ENCODE measurements at places on chromosomes 7 and 10.

DNA sequence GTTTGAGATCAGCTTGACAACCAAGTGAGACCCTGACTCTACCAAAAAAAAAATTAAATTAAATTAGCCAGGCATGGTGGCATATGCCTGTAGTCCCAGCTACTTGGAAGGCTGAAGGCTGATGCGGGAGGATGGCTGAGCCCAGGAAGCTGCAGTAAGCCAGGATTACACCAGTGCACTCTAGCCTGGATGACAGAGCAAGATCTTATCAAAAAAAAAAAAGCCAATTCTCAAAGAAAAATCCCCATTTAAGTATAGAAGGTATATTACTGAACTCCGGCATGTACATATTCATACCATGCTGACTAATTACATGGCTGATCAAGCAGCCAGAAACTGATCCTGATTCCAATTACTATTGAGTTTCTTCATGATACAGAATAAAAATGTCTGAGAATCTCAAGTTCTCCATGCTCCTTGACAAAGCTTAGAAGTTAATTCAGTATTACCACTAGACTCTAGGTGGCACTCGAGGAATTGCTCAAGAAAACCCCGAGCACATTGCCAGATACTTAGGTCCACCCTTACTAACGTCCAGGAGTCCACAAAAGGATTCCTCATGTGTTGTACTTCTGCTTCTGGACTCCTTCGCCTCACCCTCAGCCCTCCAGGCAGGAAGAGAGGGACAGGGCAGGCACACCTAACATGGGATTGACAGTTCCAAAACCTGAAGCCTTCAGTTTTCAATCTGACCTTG is 148.9 kb downstream of the PARD3 start:
- DNase-seq: peak; percentile 61

- DNase-seq: no peak
Measured at GRCh38 chr7:121887634-121888033, 14.7 kb downstream of the PTPRZ1 start.

- peak; percentile 21 for DNase-seq
Measured at GRCh38 chr7:32381024-32381601, 109.1 kb downstream of the LSM5 start.

- no peak for DNase-seq
Measured at GRCh38 chr10:94052866-94053791, 59.4 kb downstream of the PLCE1 start.

DNA sequence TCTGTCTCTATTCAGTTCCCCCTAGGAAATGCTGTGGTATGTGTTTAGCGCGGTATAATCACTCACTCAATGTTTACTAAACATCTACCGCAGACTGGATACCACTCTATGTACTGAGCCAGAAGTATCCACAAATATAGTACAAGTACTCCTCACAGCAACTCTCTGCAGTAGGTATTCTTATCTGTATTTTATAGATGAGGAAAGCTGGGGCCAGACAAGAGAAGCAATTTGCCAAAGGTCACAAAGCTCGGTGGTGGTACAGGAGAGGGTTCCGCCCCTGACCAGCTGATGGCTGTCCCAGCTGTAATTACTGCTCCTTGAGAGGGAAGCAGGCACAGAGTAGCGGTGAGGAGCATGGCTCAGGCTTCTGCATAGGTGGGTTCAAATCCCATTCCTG is 184.1 kb downstream of the DOCK4 start:
- no peak for DNase-seq

GRCh38 chr7:35694161-35694783 is 663 bp downstream of the HERPUD2 start:
- peak; percentile 37 for DNase-seq

DNA sequence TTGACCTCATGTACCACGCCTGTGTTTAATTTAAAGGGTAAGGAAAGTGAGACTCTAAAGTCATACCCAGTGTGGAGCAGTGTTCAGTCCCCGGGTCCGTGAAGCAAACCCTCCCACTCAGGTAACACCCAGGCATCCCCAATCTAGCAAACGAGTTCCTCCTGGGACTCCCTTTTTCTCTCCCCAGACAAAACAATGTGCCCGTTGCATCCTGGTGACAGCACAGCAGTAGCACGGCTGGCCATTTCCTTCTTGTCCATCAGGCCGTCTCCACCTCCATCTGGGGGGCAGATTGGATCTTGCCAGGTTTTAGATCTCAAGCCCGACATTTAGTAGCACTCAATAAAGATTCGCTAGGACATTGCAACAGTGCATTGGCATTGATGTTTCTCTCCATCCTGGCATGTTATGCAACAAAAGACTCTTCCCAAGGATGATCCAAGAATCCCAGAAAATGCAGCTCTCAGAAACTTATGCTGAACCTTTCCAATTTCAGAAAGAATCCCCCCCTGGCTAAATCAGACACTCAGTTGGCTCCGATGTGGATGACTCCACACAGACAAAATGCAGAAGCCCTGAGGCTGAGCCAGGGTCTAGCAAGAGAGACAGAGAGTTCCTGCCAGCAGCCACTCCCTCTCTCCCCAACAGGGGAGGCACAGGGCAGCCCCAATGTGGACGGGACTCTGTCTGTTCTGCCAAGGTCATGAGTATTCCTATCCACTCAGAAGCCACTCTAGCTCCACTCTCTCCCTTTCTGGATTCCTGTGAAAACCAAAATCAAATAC is 274.5 kb upstream of the MGMT start:
- no peak for DNase-seq

DNA sequence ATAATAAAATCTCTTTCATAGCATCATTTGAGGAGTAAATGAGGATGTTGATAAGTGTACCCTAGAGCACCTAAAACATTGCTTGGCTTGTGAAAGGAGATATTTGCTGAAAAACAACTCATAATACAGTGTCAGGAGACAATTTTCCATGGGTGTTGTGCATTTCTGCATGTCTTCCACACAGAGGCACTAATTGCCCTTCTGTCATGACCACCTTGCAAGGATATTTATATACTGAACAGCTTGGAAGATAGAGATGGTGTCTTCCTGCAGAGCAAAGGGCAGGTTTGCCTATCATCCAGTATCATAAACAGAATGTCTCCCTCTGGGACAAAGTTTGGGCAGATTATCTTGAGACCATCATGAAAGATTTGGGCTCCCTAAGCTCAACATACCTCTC is 495.2 kb upstream of the LRRN3 start:
- no peak for DNase-seq

DNA sequence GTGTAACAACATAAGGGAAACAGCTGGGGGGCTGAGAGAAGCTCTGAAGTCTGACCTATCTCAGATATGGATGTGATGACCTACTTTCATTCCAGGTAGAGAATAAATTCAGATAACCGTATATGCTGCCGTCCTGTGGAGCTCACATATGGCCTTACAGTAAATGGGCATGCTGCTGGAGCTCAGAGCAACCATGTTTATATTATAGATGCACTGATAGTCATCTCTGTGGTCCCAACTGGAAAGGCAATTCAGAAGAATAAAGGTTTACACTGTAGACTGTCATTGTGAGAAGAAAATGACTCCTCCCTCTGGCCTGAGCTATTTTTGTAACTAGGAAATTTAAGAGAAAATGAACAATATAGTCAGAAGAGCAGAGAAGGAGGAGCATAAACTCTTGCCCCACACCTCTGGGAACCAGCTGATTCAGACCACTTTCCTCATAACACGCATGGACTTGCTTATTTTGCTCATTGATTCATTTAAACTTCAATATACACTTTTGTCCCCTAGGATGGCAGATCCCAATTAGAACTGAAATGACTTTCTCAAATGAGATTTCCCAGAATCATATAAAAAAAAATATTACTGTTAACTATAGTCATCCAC is 69.9 kb upstream of the NXPH1 start:
- DNase-seq: no peak

DNA sequence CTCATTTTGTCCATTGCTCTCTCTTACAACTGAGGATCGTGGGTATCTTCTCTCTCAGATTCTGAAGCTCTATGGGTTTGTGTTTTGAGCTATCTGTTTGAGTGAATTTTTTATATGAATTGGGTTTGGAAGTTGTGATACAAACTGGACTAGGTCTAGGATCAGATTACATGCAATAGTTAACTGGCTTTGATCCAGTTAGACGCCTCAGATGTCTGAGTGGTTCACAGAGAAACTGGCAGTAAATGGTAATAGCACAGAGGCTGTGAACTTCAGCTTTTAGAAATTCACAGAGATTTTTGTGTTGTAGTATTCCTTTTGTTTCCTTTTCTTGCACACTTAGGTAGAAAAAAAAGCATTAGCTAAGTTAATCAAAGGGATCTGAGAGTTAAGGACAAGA is 12.7 kb upstream of the DNMBP start:
- no peak for DNase-seq

DNA sequence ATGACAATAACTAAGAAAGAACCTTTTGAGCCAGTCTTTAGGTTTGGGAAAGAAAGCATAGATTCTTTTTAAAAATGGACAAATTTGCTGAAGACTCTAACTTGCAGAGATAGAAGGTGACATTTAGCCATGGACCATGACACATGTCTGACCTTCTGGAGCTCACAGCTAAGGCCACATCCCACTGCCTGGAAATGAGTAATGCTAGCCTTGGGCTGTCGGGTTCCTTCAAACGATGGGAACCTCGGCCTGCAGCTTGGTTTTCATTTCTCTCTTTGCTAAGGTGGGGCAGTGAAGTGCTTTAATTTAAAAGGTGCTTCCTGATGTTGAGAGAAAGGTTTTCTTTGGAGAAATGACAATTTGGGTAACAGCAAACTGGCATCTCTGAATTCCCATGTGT is 223.2 kb downstream of the FANK1 start:
- DNase-seq: no peak

GRCh38 chr7:90752051-90752450 is 155.9 kb downstream of the CDK14 start:
- DNase-seq: no peak

DNA sequence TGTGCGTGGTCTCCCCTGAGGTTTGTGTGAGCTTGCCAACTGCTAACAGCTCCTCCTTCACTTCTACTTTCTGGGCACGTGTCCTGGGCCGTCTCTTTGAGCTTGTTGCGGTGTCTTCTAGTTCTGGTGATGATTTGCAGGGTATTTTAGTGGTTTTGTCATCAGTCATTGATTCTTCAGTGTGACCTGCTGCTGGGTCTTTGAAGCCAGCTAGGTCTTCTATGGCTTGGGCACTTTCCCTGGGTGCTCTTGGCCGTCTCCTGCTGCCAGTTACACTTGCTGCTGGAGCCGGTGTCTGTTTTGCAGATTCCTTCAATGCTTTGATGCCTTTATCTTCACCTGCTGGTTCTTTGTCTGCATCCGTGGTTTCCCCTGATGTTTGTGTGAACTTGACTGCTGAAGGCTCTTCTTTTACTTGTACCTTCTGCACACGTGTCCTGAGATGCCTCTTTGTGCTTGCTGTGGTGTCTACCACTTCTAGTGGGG is 23.0 kb downstream of the MKI67 start:
- DNase-seq: no peak

GRCh38 chr7:6379886-6380285 is 67.9 kb downstream of the DAGLB start:
- DNase-seq: no peak

DNA sequence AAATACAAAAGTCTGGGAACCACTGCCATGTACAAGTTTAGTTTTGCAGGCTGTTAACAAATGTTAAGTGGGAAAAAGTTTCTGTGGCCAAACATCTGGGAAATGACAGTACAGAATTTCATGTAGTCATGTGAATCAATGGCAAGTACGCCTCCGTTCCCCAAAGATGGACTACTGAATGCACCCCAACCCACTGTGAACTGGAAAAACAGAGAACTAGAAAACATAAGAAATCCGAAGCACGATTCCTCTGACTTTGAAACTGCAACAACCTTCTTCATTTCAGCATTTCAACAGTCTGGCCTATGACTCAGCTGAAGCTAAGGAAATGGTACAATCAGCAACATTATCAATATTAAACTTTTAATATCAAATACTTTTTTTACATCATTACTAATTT is 41.8 kb downstream of the MCMBP start:
- DNase-seq: no peak

- DNase-seq: no peak
Measured at GRCh38 chr7:137753067-137753466, 93.7 kb downstream of the DGKI start.

DNA sequence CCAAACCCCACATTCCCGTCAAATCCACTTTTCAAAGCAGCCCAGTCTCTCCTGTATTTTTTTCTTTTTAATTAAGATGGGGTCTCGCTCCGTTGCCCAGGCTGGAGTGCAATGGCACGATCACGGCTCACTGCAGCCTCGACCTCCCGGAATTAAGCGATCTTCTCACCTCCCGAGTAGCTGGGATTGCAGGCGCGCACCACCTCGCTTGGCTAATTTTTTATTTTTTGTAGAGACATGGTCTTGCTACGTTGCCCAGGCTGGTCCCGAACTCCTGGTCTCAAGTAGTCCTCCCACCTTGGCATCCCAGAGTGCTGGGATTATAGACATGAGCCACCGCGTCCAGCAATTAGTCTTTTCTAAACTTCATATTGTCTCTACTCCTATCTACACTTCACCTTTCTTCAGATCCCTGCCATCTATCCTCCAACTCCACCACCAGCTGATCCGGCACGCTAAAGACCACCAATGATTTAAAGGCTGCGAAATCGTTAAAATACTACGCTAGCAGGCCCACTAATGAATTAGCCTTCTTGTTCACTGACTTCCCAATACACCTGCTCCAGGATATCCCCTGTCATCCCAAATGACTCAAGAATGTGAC is 525 bp upstream of the CHUK start:
- no peak for DNase-seq

- DNase-seq: peak; percentile 43
Measured at GRCh38 chr10:11175823-11176243, 158.2 kb downstream of the CELF2 start.

GRCh38 chr10:13823096-13823708 is 236.4 kb downstream of the PRPF18 start:
- DNase-seq: no peak

DNA sequence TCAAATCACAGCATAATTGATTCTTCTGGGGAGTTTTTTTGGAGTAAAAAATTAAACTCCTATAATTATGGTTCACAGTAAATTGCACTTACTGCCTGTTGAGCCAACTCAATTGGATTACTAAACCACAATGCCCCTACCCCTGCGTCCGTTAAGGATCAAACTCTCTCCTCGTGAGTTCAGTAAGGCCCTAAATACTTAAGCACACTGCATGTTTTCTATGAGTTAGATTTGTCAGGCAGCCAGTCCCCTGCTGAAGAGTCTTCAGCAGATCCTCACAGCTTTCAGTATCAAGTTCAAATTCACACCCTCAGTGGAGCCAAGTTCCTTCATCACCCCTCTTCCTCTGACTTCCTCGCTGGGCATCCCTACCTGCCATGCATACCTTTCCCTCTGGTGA is 275.0 kb upstream of the BMPER start:
- no peak for DNase-seq

DNA sequence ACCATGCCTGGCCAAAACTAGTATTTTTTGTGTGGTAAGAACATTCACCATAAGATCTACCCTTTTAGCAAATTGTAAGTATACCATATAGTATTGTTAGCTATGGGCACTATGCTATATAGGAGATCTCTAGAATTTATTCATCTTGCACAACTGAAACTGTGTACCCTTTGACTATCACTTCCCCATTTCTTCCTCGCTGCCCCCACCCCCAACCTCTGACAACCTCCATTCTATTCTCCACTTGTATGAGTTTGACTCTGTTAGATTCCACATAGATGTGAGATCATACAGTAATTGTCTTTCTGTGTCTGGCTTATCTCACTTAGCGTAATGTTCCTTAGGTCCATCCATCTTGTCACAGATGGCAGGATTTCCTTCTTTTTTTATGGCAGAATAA is 3.6 kb downstream of the CASP7 start:
- DNase-seq: no peak

Data from NAMALWA (cell line).